Stimulated activated CD4-positive, alpha-beta T cell treated with anti-CD3 and anti-CD28 coated beads, Interleukin-2, amount 100 ng/mL, for 4 hours (primary cell): ENCODE measurements at places on chromosomes 6 and 20.

GRCh38 chr6:1801401-1801800 is 191.7 kb downstream of the FOXC1 start:
- no peak for DNase-seq

GRCh38 chr20:11511821-11512220 is 405.9 kb upstream of the BTBD3 start:
- DNase-seq = no peak

DNA sequence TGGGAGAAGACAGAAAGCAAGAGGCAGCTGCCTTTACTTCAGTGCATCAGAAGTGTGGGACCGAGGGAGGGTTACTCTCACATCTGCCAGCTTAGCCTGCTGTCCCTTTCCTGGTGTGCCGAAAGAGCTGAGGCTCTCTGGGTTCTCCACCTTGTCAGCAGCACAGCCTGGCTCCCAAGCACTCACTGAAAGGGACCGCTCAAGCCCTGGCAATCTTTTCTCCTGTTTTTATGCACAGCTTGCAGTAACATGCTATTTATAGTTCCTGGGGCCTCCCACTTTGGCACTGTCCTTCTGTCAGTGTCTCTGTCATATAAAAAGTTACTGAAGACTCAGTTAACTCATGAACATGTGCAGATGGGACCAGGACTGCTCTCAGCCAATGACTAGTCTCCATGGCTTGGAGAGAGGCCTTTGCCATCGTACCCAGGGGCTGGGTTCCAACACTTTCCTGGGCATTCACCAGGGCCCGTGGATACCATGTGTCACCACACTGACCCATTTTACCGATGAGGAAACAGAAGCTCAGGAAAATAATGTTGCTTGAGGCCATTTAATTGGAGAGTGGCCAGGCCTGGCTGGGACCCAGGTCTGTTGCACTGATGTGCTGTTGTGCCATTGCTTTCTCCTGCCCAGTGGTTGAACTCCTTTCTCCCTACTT is 46.2 kb downstream of the PANK2 start:
- DNase-seq = no peak

GRCh38 chr20:36230019-36230418 is 6.3 kb upstream of the AAR2 start:
- DNase-seq = no peak

GRCh38 chr6:101083533-101084175 is 202.5 kb upstream of the ASCC3 start:
- no peak for DNase-seq

DNA sequence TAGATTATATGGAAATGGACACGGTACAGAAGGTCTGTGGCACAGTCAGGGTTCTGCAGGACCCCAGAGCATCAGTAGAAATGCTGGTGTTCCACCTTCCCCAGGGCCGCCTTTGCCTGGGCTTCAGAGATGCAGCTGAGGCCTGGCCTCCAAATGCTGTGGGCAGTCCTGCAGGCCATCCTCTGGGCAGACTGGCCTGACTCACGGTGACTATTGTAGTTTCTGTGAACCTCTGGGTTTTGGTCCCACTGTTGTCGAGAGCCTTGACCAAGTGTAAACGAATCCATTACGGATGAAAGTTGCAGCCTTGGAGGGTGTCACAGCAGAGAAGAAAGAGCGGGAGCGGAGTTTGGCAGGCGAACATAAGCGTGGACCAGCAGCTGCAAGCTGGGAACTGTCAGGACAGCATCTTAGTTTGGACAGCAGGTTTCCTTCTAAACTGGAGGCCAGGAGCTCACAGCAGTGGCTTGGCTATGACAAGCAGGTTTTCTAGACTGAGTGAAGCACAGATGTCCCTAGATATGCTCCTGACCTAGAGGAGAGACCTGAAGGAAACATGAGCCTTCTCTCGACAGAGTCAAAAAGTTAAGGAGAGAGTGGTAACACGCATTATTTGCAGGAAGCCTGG is 46.2 kb upstream of the BCLAF1 start:
- no peak for DNase-seq

GRCh38 chr6:42389736-42390135 is 62.0 kb downstream of the TRERF1 start:
- no peak for DNase-seq

DNA sequence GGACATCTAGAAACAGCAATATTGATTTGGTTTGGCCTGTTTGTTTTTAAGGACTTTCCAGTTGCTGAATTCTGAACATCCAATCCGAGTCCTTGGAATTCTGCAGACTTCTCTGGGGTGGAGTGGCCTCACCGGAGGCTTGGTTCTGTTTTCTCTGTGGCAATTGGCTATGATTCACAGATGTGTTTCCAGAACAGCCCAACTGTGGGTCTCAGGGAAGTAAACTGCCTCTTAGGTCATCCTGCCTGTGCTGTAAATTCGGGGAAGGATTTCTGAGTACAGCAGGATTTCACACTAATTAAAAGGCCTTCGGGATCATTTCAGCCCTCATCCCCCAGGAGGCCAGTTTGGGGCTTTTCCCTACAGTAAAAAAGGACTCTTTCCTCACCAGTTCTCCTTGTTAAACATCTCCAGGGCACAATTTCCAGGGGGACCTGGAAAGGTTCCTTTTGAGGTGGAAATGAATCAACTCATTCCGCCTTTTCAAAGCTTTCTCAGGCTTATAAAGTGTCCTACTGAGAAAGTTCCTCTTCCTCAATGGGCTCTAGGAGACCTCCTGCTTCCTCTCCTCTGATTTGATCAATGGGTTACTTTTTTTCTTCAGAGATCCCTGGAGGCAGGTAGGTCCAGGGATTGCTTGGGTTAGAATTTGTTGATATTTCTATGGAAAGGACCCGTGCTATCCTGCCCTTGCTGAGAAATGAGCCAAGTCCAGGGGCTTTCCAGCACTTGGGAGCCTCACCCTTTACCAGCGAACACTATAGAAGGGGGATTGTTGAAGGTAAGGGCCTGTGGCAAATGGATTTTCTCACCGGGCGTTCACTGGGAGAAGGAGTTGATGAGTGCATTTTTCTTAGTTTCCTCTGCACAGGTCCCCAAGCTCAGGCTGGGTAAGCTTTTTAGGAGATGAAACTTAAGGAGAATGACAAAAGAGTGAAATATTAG is 114.6 kb downstream of the CLIC5 start:
- DNase-seq = no peak

DNA sequence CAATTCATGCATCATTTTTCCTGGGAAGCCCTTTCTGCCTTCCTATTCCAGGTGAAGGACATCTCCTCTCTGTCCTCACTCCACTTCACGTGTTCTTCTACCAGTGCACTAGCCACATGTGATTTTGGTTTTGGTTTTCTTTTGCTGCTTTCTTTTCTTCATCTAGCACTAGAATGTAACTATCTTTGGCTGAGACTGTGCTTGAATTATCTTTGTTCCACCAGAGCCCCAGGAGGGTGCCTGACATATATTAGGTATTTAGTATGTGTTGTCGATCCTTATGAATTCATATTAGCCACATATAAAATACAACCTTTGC is 79.9 kb downstream of the VGLL2 start:
- DNase-seq = no peak

DNA sequence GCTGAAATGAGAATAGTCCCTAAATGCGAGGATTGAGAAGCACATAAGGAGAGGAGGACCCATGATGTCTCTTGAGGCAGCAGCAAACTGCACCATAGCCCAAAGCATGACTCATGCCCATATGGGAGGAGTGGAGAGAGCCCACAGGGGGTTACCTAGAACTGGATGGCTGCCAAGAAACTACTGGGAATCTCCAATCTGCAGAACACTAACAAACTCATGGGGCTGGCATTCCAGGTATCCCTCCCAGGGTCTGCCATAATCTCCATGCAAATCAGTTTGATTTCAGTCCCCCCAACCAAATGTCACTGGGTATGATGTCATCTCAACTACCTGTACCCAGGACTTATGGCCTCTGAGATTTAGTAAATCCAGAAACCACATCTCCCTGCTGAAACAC is 410.5 kb downstream of the PTPRT start:
- no peak for DNase-seq

DNA sequence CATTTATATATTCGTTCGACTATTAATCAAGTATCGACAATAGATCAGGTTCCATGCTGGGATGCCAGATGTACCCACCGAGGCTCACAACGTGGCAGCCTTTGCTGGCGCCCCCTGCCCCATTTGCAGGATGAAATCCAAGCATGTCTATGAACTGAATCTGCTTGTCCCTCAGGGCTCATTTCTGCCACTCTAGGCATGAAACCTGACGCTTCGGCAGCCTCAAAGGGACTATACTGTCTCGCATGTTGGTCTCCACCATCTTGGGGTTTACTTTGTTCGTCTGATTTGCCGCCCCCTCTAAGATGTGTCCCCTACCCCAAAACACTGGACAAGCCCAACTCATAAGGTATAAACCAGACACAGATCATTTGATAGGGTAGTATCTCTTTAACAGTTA is 36.7 kb downstream of the HUS1B start:
- DNase-seq = no peak
